ENCODE measurements at places on chromosomes 2 and 18. TPM values are rescaled to one million over a fixed set of nuclear protein-coding genes. Genes with fewer than 3 reads are reported as not detected.
A peak's percentile ranks its signal among the peaks of the same experiment; 100 is the strongest.

DNA sequence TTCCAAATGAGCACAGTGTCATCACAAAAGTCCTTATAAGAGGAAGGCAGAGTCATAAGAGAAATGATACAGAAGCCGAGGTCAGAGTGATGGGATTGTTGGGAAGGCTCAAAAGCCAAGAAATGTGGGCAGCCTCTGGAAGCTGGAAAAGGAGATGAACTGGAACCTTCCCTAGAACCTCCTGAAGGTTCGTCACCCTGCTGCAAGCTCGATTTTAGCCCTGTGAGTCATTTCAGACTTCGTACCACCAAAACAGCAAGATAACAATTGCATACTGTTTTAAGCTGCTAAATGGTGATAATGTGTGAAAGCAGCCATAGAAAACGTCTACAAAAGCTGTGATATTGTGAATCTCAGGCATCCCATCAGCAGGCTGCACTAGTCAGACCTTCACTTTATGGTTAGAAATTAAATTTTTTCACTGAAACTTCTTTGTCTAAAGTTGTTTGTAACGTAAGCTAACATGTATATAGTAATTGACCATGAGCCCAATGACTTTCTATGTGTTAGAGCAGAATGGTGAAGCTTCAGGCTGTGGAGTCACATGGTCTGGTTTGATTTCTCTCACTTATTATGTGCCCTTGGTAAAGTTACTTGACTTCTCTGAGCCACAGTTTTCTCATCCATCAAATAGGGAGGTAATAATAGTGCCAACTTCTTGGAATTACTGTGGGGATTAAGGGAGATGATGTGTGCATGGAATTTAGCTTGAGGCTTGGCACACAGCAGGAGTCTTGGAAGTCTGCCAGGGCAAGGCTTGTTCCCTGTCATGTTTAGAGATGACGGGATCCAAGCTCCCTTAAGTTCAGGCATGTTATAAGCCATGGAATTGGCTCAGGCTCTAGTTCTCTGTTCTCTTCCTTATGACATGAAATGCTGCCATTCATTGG lies 132.0 kb upstream of the CCDC195 start:
- DNase-seq = no peak

ACOXL gene
- total RNA-seq = not detected

- no peak for DNase-seq
Measured at GRCh38 chr2:101738649-101739048, 41.1 kb downstream of the MAP4K4 start.

PRKCE gene
- total RNA-seq = 17.8 TPM

- no peak for DNase-seq
Measured at GRCh38 chr18:45687621-45688020, 36.4 kb upstream of the SLC14A1 start.

LIMS3 gene
- total RNA-seq = 5.3 TPM

- no peak for DNase-seq
Measured at GRCh38 chr2:1997976-1998375, 253.7 kb upstream of the PXDN start.

GRCh38 chr2:27214941-27215340 lies 2.2 kb upstream of the CAD start:
- DNase-seq = no peak

GRCh38 chr2:223930103-223930976 lies 14.8 kb downstream of the WDFY1 start:
- peak; percentile 84 for DNase-seq

- no peak for DNase-seq
Measured at GRCh38 chr2:8575834-8576423, 105.9 kb upstream of the ID2 start.

STARD6 gene
- total RNA-seq = not detected

SERPINB10 gene
- not detected for total RNA-seq

RNF125 gene
- total RNA-seq = 5.6 TPM

- no peak for DNase-seq
Measured at GRCh38 chr2:232398293-232399034, 8.2 kb upstream of the ALPG start.

DNA sequence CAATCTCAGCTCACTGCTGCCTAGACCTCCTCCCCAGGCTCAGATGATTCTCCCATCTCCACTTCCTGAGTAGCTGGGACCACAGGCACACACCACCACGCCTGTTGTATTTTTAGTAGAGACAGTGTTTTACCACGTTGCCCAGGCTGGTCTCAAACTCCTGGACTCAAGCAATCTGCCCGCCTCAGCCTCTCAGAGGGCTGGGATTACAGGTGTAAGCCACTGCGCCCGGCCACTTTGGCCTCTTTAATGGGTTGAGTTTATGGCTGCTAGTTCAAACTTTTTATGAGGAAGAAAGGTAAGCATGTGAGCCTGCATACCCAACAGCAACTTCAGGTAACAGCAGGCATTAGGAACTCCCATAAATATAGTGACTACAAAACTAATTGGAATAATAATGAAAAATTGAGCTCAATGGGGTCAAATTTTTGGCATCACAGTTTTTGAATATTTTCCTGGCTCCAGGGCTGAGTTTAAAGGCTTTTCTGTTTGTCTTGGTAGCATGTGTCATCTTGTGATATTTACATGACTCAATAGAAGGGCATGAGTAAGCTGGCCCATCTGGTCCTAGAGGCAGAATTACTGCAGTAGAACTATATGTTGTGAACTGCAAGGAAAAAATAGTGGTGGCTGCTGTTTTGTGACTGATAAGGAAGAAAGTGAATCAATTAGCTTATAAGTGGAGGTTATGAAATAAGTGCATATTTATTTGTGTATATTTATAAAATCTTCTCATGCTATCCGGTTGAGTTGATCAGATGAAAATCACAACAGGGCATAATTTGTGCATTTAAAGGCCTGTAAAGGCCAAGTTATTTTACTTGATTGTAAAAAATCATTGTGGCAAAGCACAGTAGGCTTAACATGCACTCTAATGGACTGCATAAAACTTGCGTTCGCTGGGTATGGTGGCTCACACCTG lies 24.8 kb downstream of the GALM start:
- DNase-seq = no peak

DNA sequence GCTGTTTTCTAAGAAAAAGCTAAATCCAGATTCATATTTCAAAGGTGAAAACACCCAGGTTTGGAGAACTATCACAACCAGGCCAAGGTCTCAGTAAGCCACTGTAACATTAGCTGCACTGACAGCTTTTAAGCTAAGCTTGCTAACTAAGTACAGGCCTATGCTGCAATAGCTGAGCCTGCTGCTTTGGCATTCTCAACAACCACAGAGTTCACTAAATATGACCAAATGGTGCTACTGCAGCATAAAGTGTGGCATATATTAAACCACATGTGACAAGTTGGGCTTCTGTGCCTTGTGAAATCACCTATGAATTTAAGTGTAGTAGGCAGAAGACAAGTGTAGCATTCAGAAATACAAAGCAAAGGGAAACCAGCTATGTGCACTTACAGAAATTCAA lies 206.7 kb downstream of the TCF4 start:
- no peak for DNase-seq

- DNase-seq = no peak
Measured at GRCh38 chr18:47683774-47684173, 246.7 kb downstream of the SMAD2 start.

DNA sequence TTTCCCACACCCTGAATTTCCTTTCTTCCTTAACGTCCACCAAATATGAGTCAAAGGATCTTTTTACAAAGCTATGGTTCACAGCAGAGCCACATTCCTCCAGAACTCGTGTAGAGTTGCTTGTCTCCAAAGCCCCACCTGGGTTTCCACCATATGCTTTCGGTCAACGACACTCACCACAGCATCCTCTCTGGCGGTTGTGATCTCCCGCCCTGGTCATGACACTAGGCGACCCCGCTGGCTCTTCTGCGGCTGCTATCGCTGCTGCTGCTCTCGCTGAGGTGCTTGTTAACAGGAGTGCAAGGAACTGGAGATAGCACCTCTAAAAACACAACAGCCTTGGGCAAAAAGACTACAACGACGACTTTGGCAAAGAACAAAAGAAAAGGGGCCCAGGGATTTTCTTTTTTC lies 340 bp downstream of the SLC40A1 start:
- DNase-seq = peak; percentile 73

- DNase-seq = no peak
Measured at GRCh38 chr2:167862296-167862695, 385.1 kb downstream of the STK39 start.

- DNase-seq = no peak
Measured at GRCh38 chr18:79681484-79682387, 2.1 kb downstream of the CTDP1 start.

DNA sequence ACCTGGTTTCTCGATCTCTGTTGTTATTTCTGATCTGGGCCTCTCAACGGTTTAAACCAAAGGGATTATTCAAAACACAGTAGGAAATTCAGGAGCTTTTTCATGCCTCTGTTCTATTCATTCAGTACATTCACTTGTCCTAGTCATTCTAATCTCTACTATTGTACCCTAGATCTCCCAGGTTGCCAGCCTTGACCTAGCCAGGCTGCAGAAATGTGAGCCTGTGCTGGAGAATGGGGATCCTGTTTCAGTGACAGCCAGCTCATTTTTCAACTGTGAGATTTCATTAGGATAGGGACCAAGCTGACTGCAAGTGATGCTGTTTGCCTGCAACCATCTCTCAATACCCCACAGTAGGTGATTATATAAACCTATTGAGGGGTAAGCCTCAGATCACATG lies 186.2 kb downstream of the CMPK2 start:
- no peak for DNase-seq

DNA sequence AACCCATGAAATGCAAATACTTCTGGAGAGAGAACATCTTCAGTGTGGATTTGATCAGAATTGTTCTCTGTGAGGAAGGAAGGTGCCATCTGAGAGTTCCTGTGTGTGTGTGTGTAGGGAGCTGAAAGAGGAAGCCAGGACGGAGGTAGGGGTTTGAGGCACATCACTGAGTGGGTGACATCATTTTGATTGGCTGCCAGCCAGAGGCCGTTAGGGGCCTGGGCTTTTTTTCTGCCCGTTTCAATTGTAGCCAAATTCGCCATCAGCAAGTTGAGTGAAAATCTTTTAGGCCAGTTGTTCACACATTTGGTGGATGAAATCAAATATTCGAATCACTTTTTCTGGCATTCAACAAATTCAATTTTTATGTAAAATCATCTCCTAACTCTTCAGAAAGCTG lies 48.9 kb downstream of the TSN start:
- DNase-seq = no peak

GRCh38 chr2:41000374-41000773 lies 548.5 kb upstream of the SLC8A1 start:
- no peak for DNase-seq

DNA sequence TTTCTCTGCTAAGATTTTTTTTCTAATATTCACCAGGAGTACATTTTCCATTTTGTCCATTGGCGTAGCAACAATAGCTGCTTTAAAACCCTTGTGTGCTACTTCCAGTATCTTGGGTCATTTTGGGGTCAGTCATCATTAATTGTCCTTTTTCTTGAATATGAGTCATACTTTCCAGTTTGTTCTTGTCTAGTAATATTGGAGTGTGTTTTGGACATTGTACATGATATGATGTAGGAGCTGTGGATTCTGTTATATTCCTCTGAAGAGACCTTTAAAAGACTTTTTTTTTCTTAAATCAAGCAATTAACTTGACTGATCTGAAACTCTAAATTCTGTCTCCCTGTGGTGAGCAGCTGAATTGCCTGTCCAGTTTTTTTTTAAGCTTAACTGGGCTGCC lies 40.8 kb downstream of the AGPS start:
- DNase-seq = no peak

UPP2 gene
- not detected for total RNA-seq

DNA sequence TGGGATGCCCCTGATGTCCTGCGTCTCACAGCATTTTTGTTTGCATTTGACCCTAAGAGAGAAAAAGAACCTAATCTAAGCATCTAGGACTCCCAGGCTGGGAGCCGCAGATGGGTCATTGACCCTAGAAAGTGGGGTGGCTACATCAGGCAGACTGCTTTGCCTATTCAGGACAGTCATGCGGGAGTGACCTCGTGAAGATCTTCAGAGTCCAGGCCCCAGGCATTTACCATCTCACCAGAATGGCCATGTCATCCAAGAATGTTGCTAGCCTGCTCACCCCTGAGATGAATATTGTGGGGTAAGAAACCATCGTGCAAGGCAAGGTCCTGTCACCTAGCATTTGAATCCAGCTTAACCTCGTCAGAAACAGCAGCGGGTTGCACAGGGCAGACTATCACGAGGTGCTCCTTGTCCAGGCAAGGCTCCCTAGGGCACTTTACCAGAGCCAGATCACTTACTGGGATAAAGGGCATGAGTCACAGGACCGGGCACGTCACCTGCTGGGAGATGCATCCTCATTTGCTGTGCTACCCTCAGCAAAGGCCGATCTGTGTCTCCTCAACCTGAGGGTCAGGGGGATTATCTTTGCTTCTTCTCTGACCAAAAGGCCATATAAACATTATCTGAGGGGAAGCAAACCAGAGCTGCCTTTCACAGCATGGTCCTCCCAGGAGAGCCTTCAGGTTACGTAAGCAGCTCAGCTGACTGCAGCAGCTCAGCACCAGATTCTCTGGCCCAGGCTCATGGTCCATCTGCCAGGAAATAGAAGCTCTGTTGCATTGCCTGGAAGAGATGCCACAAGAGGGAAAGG lies 162.3 kb downstream of the ACKR3 start:
- DNase-seq = peak; percentile 86

SP5 gene
- 0.19 TPM for total RNA-seq

MSTN gene
- not detected for total RNA-seq

DNA sequence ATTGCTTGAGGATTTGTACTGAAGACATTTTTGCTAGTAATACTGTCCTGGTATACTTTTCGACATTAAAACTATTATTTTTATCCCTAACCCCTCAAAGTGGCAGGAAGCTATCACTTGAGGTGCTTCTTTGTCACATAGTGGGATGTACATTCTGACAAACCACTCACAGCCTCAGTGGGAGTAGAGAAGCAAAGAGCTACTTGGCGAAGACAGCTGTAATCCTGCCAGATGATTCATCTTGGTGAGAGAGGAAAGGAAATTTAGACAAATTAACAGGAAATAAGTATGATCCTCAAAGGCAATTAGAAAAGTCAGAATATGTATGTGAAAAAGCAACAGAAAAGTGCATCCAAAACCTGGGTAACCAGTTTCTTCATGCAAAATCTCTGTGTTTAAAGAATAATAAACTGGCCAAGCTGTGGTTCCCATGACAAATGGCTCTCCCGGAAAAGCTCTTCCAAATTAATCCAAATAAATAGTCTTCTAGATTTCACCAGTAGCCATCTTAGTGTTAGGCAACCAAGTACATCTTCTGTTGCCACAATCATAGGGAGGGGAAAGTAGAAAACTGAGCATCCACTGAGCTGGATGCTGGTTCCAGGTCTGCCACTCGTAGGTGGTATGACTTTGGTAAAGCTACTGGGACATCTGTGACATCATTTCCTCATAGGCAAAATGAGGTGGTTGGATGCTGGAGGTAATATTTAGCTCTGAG lies 308.0 kb upstream of the LYPD1 start:
- DNase-seq = no peak

- no peak for DNase-seq
Measured at GRCh38 chr2:234422981-234423431, 73.9 kb downstream of the ARL4C start.

- DNase-seq = no peak
Measured at GRCh38 chr2:174485788-174486562, 854 bp downstream of the GPR155 start.

CTAGE1 gene
- total RNA-seq = not detected

DNA sequence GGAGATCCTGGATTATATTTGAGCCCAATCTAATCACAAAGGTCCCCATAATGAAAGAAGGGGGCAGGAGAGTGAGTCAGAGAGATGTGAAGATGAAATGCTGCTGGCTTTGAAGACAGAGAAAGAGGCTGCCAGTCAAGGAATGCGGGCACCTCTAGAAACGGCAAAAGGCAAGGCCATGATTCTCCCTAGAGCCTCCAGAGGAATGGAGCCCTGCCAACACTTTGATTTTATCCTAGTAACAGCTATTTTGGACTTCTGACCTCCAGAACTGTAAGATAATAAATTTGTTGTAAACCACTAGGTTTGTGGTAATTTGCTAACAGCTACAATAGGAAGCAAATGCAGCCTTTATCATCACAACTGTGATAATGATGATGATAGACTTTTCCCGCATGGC lies 32.9 kb downstream of the LBH start:
- DNase-seq = no peak

Measured in Right ventricle myocardium inferior (tissue), 1 donor.